Sciatic nerve (tissue), 2 donors: ENCODE measurements at places on chromosomes 16 and 17. TPM values are rescaled to one million over a fixed set of nuclear protein-coding genes. Genes with fewer than 3 reads are reported as not detected.

DNA sequence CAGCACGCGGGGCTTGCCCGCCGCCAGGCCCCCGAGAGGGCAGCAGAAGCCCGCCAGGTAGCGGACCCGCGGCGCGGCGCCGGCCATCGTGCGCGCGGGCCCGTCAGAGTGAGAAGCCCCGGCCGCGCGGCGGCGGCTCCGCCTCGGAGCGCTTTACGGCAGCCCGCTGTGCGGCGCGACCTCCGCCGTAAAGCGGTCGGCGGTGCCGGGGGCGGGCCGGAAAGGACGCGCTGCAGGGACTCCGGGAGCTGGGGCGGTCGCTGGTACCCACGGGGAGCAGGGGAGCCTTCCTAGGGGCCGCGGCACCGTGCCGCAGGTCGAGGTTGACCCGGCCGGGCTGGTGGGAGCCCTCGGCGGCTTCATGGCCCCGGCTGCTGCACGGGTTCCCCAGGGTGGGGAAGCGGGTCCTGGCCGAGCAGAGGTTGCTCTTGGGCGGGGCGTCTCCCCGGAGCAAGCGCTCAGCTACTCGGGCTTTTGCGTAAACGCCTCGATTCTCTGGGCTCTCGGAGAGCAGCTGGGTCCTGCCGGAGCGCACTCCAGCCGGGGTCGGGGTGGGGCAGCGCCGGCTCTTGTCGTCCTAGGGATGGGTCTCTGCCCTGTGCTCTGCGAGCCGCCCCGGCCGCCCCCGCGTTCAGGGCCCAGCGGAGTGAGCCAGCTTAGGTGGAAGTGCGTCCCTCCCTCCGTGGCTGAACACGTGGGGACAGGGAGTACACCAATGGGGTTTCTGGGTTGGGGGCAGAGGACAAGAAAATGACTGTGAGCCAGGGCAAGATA lies at the start of gene FAAP100:
TSS of gene FAAP100 (minus strand) at position 110 of the 774 bp plus-strand sequence. CDS start at position 87, 23 bp downstream.
- peak; percentile 84 for DNase-seq

DNA sequence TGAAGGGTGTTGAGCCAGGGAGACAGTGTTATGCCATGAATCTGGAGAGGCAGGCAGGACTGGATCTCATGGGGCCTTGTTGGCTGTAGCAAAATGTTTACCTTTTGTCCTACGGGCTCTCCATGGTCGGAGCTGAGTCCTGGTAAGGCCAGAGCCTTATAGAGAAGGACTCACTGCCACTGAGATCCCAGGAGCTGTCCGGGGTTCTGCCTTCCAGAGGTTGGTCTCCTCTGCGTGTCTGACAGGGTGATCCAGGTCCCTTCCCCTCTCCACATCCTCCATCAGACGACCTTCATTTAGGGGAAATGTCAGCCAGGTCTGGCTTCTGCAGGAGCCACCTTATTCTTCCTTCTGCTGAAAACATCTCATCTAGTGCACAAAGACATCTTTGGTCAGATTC lies 285.2 kb upstream of the N4BP1 start:
- DNase-seq, result no peak

- DNase-seq, result peak; percentile 81
Measured at GRCh38 chr17:50956750-50957523, 90.8 kb upstream of the TOB1 start.

GRCh38 chr17:19346351-19347255 lies 15.9 kb downstream of the B9D1 start:
- DNase-seq, result peak; percentile 77

DNA sequence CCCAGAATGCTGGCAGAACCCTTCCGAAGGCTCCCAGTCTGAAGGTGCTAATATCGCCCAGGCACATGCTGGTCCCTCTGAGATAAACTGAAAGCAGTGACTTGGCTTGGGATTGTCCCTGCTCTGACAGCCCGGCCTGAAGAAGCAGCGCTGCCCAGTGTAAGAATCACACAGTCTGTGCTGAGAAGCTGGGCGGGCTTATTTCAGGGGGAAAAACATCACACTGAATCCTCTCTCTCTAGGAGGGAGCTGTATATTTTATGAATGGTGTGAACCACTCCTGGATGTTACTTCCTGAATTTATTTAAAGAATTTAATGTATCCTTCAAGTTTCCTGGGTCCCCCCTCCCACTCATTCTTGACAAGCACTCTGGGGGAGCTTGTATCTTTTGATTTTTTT lies 36.3 kb downstream of the GAS7 start:
- no peak for DNase-seq

The SLC52A1 gene
- not detected for total RNA-seq

DNA sequence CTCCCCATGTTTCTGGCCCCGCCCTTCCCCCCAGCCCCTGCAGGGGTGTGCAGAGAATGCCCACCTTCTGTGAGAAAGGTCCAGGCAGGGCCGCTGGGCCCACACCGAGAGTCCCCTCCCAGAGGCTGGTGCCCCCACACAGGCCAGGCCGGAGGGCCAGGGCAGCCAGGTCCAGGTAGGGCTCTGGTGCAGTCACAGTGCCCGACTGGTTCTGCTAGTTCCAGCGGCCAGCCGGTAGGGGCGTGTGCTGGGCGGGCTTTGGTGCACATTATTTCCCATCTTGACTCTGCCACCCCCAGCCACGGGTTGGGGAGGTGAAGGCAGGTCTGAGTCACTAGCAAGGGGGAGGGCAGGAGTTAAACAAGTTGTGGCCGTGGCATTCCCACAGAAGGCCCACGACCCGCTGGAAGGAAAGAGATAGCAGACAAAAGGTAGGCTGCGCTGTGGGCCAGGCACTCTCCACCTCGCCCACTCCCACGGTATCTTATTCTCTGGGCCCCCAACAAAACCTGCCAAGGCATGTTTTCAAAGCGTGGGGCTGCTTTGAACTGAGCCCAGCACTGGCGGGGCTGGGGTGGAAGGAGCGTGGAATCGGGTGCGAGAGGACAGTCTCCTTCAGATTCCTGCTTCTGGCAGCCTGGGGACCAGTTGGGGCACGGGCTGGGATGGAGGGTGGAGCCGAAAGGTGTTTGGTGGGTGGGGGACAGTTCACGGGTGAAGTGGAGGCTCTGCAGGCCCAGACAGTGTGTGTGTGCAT lies 1.9 kb downstream of the EPN3 start:
- DNase-seq, result no peak

GRCh38 chr16:85917012-85917411 lies 18.1 kb downstream of the IRF8 start:
- no peak for DNase-seq

The MARVELD3 gene
- 0.36 TPM for total RNA-seq

DNA sequence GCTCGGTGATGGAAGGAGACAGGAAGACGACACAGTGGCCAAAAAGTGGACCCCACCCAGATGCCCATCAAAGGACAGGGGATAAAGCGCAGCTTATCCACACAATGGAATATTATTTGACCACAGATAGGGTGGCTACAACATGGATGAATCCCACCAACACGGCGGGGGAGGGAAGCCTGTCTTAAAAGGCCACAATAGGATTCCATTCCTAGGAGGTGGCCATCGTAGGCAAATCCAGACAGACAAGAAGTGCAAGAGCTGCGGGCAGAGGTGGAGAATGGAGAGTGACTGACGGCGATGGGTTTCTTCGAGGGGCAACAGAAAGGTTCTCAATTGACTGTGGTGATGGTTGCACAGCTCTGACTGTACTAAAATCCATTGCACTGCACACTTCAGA lies 16.0 kb downstream of the SLC38A8 start:
- no peak for DNase-seq

The HS3ST3A1 gene
- 1.0 TPM for total RNA-seq

GRCh38 chr17:8162233-8162996 lies at the start of gene VAMP2:
Gene VAMP2 (minus strand): TSS chr17:8162948. CDS start chr17:8162879, 69 bp downstream.
- DNase-seq, result peak; percentile 92

DNA sequence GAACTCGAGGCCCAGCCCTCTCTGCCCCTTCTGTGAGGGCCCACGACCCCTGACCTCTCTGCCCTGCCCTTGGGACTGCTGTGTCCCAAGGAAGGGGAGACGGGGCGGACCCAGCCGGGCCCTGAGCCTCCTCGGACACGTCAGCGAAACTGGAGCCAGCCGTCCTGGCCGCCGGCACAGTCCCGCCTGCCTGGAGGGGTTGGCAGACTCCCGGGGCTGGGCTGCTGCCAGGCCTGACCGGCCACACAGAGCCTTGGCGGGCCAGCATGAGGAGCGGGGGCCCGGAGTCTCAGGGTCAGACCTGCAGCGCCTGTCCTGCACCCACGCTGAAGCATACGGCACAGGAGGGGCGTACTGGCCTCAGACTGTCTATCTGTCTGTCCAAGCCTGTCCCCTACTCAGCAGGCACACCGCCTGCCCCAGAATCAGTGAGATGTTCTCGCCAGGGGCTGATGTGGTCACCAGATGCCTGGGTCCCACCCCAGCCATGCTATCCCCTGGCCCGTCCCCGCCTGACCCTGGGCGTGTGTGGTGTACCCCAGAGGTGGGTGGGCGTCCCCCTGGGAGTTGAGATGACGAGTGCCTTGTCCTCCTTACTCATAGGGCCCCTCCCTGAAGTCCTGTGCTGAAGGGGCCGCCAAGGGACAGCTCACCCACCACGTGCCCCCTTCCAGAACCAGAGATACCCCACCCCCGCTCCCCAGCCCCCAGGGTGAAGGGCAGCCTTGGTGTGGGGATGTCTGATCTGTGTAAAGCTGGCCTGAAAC lies 4.7 kb downstream of the VASN start:
- peak; percentile 93 for DNase-seq

DNA sequence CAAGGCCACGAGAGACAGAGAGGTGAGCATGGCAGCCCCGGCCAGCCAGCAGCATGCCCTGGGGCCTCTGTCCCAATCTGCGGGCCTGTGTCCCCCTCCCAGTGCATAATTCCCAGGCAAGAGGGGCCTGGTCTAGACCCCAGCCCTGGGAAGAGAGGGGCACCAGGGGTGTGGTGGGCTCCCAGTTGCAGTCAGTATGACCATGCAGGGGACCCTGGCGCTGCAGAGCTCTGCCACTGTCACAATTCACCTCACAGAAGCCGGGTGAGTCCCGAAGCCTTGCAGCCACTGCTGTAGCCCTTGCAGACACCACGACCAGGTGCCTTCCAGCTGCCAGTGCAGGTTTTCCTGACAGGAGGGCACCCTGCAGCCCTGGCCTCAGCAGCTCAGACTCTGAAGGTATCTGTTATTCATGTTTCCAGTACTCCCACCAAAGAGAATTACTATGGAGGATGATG lies 25.8 kb upstream of the KSR1 start:
- DNase-seq, result no peak

DNA sequence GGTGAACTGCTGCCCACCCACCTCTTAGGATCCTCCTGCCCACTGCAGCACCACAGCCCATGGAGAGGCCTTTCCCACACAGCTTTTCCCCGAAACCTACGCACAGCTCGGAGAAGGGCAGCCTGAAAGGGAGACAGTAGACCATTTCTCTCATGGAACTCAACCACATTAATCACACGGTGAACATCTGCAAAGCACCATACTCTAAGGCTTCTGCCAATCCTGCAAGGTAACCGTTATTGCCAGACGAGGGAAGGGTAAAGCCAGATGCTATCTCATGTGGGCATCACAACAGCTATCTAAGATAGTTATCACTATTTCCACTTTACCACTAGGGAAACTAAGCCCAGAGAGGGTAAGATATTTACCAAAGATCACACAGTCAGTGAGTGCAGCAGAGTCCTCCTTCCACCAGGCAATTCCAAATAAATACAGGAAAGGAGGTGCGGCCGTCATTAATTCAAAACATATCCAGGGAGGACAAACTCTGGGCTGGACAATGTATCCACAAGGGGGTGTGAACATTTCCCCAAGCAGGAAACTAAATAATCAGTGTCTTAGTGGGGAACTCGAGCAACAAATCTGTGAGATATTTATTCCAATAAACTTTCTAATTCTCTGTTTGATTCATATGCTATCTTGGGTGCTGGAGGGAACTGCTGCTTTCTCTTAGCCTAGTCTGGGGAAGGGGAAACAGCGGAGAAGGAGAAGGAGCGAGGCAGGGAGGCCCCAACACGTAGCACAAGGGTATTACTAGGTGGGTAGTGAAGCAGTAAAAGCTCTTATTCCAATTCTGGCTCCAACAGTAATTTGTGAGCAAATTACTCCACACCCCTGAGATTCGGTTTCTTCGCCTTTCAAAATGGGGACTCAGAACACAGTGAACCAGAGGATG lies 723 bp downstream of the TMEM186 start:
- no peak for DNase-seq

DNA sequence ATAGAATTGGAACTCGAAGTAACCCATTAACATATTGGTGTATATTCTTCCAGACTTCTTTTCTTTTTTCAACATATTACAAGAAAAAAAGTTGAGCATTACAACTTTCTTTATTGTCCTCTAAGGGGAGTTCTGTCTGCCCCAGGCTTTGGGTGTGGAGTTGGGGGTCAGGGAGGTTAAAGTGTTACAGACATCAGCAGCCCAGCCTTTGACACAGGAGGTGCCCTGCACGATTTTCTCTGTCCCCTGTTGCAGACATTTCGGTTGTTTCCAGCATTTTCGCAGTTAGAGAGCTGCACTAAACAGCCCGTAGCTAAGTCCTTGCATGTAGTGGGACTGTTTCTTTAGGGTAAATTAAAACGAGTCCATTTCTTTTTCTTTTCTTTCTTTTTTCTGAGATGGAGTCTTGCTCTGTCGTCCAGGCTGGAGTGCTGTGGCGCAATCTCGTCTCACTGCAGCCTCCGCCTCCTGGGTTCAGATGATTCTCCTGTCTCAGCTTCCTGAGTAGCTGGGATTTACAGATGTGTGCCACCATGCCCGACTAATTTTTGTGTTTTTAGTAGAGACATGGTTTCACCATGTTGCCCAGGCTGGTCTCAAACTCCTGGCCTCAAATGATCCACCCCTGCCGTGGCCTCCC lies 13.4 kb upstream of the ADCY7 start:
- peak; percentile 42 for DNase-seq

DNA sequence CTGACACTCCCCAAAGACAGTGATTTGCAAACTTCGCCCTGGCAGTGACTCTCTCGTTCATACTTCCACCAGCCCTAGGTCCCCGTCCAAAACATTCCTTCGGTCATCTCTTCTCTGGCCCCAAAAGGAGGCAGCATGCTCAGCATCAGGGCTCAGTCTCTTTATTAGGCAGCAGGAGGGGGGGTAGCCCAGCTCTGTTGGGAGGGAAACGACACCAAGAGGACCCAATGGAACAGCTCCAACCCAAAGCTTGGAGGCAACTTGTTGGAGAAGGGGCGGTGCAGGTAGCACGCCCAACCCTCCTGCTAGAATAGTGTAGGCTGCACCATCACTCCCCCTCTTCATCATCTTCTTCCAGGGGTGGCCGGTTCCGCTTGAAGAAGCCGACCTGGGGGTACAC lies 8.4 kb upstream of the FAM171A2 start:
- DNase-seq, result no peak

DNA sequence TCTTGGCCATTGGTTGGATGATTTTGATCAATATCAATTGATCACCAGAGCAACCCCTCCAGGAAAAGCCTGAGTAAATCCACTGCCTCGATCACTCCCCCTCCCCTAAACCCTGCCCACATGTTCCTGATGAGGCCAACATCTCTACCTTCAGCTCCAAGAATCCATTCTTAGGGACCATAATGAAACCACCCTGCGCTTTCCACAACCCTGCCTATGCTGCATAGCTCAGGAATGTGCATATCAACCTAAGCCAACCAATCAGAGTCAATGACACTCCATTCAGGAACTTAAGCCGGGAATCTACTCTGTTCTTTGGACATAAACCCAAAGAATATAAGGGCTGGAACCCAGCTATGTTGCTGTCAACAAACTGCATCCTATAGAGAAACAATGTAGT lies 86.3 kb downstream of the MYH11 start:
- no peak for DNase-seq

- DNase-seq, result no peak
Measured at GRCh38 chr17:1384905-1385435, 15.1 kb downstream of the YWHAE start.

The KCNH4 gene
- 0.36 TPM for total RNA-seq
